Pulmonary artery endothelial cell (primary cell): ENCODE measurements at places on chromosomes 1 and 21. TPM values are rescaled to one million over a fixed set of nuclear protein-coding genes. Genes with fewer than 3 reads are reported as not detected.

LRRC39 gene
- total RNA-seq = 0.20 TPM in 1 of 2 replicates, not detected in the other

AKR7A3 gene
- 0.11 and 0.33 TPM in 2 replicates for total RNA-seq

DNA sequence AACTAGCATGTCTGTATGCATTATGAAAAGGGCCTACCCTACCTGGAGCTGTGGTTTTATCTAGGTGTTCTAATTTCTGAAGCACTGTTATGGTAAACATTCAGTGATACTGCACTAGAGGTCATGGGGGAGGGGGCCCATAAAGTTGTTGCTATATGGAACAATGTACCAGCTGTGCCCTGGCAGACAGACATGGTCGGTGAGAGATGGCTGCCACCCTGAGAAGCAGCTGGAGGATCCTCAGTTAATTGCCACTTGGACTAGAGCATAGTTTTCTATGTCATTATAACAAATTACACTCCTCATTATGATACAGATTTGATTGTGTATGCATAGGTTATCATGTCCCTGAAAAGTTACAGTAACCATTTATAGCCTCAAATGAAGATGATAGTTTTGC lies 45.4 kb downstream of the ILDR2 start:
- DNase-seq = no peak

GRCh38 chr1:200620273-200621131 lies at the start of gene KIF14:
TSS of gene KIF14 (minus strand) at chr1:200620751. CDS start at chr1:200618723, 2,028 bp downstream.
- DNase-seq = peak; percentile 70

RHOU gene
- total RNA-seq = 0.79 and 1.7 TPM in 2 replicates

GRCh38 chr1:189816558-189816957 lies 661.1 kb downstream of the BRINP3 start:
- DNase-seq = no peak

CCDC181 gene
- 0.74 and 0.86 TPM in 2 replicates for total RNA-seq

BSND gene
- total RNA-seq = not detected in 2 replicates

DNA sequence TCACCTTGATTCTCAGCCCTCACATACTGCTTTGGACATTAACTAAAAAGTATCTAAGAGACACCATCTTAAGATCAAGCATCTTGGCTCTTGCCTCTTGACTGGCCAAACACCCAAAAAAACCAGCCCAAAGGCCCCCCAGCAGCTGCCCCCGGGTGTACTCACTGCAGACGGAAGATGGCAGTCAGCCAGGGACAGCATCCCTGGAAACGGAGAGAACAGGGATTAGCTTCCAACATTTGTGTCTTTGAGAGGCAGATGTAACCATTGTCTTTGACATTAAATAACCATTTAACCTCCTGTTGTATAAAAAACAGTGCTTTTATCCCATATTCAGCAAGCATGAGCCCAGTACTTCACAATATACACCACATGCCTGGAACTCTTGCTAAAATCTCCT lies 11.3 kb downstream of the TMEM63A start:
- DNase-seq = no peak

GRCh38 chr1:54487571-54488050 lies 60.4 kb upstream of the ACOT11 start:
- DNase-seq = no peak

FAM3B gene
- total RNA-seq = not detected in 2 replicates

DNA sequence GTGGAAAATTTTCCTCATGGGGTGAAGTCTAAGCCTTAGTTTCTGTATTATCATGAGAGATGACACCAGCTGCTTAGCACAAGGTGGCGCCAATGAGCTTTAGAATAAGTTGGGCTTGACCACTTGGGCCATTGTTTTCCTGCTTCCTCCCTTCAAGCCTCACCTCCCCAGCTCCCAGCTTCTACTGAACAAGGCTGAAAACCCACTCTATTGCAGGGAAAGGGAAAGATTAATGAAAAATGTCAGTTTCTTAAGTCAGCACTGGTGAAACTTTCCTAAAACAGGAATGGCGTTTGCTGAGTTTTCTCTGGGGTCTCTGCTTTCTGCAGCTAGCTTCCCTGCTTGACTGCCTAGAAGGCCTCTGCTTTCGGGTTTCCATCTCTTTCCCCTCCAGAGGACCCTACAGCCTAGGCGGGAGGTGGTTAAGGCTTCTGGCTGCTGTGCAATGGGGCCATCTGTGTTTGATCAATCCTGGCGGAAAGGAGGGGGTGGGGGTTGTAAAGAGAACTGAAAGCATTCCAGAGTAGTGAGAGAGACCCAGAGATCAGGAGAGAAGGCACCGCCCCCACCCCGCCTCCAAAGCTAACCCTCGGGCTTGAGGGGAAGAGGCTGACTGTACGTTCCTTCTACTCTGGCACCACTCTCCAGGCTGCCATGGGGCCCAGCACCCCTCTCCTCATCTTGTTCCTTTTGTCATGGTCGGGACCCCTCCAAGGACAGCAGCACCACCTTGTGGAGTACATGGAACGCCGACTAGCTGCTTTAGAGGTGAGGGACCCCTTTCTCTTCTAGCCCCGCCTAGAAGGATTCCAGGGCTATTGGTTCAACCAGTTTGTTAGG lies at the start of gene OLFML3:
Gene OLFML3, plus strand, starts transcription at position 612 of the 840 bp plus-strand sequence. Its CDS starts 43 bp downstream, at position 655.
- DNase-seq = peak; percentile 87

DNA sequence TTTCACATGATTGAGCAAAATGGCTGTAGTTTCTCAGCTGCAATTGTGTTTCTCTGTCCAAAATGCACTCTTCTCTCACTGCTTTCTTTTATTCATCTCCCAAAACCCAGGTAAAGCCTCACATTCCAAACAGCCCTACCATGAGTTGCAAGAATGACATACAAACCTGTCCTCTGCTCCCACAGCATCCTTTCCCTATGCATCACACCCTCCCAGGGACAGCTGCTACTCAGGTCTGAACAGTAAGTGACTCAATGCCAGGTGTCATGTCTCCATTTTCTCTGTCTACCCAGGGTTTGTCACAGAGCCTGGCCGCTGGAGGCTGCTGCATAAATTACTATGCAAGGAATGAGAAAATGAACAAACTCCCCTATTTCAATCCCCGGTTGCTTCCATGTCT lies 118.5 kb downstream of the PLD5 start:
- DNase-seq = no peak

BGLAP gene
- 0.13 and 0.32 TPM in 2 replicates for total RNA-seq

FDPS gene
- 425 and 494 TPM in 2 replicates for total RNA-seq

- no peak for DNase-seq
Observed at GRCh38 chr21:22890656-22891055, 1892.4 kb downstream of the NCAM2 start.

DNA sequence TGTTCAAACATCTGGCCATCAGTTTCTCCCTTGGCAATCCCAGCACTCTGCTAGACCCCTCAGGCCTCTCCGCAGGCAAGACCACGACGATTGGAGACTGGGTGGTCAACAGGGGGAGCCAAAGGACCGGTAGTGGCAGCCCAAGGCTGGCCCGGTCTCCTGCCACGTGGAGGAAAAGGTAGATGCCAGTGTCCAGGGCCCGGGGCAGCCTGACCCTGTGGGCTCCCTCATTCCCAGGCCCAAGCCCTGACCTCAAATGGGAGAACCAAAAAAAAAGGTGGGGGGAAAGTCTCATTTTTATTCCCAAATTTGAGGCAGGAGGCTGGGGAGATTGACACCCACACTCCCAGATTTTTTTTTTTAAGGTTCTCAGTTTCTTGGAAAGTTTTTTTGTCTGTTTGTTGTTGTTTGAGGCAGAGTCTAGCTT lies 24.8 kb downstream of the S100A6 start:
- DNase-seq = peak; percentile 27

RCSD1 gene
- 0.07 and 2.4 TPM in 2 replicates for total RNA-seq

SYF2 gene
- total RNA-seq = 37.2 and 38.3 TPM in 2 replicates

DNA sequence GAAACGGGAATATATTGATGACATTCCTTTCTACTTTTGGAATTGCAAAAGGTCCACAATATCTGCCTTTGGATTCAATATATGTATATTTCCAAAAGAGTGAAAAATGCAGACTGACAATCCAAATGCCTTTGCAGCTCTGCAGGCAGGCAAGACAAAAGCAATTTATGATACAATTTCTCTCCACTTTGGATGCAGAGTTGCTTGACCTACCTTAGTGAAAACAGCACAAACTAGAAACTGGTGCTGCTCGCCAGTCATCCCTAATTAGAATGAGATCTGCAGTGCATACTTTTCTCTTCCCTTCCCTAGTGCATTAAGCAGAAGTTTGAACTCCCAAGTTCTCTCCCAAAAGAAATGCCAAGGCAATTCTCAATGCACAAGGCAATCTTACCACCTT lies 56.8 kb downstream of the KIAA0319L start:
- no peak for DNase-seq

GPR37L1 gene
- total RNA-seq = not detected in 2 replicates

GRCh38 chr1:86194491-86195034 lies 38.0 kb upstream of the COL24A1 start:
- DNase-seq = no peak

RIIAD1 gene
- not detected in 2 replicates for total RNA-seq

DNA sequence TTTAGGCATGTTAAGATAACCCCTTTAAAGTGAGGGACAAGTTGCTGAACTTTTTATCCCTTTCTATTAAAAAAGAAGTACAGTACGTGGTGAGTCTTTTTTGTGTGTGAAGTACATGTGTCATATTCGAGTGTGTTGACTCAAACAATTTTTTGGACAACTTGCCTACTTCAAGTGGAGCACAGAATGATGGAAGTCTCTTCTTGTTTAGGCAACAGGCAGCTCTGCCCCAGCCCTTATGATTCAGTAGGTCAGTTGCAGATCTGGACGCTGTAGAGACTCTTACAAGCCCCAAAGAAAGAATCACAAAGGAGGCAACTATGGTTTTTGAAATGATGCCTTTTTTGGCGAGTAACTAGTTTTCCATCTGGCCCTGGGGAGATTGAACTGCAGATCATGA lies 14.4 kb upstream of the ZFP69B start:
- no peak for DNase-seq

DNA sequence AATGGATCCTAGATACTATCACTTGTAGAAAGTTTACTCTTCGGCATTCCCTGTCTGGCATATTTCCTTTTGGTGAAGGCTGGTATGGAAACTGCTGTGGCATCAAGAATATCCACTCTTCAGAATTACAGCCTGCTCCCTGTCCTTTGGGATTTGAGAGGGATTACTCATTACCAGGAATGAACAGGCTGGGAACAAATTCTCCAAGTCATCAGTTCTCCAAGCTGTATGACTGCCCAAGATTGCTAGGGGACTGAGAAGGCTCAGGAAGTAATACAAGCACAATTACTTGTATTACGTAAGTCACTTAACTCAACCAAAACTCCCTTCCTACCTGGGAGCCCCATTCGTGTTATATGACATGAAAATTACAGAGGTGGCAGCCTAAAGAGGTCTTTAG lies 49.6 kb downstream of the CD58 start:
- no peak for DNase-seq

ERICH3 gene
- total RNA-seq = not detected in 2 replicates

HRNR gene
- not detected in 2 replicates for total RNA-seq

GRCh38 chr21:33208534-33208933 lies 21.2 kb upstream of the IFNAR2 start:
- no peak for DNase-seq

GRCh38 chr1:207921321-207921720 lies 10.4 kb upstream of the CD34 start:
- DNase-seq = no peak

DNA sequence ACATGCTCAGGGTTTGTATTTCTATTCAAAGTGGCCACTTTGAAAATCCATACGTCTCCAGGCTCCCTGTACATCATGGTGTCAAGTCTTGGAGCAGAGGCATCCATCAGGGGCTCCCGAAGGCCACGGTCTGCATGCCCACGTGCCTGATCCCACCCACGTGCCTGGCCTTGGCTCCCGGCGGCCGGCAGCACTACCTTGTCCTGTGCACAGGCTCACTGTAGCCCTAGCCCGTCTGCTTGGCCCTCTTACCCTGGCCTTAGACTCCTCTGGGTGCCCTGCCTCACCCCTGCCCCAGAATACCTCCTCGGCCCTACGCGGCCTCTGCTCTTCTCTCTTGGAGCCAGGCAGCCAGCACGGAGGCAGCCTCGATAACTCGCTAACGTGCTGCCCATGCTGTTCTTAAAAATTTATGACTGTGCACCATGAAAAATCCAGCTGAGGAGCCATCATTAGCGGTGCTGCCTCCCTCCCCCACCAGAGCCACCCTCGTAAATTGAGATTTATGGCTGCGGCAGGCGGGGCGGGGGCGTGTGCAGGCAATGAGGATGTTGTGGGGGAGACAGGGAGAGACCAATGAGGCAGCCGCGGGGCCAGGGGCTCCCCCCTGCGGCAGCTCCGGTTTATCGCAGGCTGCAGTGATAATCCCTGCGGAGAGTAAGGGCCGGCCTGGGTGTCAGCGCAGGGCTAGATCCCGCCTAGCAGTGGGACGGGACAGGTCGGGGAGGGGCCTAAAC lies 24.6 kb downstream of the DMAP1 start:
- DNase-seq = no peak

GRCh38 chr1:62070384-62071011 lies 124.2 kb upstream of the L1TD1 start:
- no peak for DNase-seq

GRCh38 chr1:70311369-70311768 lies 43.2 kb downstream of the ANKRD13C start:
- DNase-seq = no peak

- DNase-seq = peak; percentile 36
Observed at GRCh38 chr1:224106568-224107281, 7.2 kb upstream of the FBXO28 start.

SLAMF7 gene
- not detected in 2 replicates for total RNA-seq

HES3 gene
- total RNA-seq = not detected in 2 replicates

DNA sequence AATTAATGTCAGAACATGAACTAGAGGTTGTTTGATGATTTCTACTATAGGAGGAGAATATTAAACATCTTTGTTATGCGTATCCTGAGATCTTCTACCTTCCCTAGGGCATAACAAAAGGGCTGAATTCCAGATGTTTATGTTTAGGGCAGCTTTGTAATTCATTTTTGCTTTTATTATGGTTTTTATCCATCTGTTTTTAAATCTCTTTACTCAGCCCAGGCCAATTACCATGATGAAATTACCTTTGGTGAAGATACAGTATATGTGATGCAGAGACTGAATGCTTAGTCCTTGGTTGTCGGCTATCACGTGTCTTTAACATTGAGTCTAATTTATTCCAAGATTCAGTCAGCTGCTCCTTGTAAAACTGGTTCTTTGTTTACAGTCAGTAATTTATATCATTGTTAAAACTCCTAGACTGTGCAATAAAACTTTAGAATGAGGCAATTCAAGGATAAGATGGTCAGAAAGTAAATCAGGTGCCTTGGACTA lies 176.9 kb downstream of the CTH start:
- no peak for DNase-seq

JMJD4 gene
- total RNA-seq = 29.4 and 35.5 TPM in 2 replicates

EPRS1 gene
- total RNA-seq = 166 and 189 TPM in 2 replicates

DNA sequence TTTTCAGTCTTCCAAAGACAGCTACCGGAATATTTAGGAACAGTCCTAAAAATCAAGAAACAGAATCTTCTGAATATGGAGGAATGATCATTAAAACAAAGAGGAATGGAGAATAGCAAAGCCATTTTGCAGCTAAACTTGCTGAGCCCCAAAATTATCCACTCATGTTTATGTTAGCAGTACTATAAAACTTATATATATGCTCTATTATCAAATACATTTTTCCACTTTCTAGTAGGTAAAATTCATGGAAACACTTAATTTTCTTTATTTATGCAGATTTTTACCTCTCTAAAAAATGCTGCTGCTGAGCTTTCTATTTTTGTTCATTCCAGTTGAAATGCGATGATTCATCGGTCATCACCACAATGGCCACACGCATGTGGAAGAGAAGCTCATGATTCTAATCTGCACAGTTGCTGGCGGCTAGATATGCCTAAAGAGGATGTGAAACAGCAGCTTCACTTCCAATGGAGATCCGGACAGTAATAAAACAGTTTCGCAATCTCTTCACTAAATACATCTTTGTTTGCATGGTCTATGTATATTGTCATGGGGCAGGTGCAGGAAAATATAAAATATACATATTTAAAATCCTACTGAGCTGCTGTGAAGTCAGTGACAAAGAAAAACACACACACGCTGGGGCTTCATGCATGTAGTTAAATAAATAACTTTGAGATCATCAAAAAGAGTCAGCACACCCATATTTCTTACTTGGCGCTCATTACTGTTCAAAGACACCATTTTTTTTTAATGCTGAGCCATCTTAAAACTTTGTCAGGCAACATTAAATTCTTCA lies 292.2 kb downstream of the SMYD3 start:
- peak; percentile 64 for DNase-seq
